ENCODE measurements at places on chromosomes 3 and 15. TPM values are rescaled to one million over a fixed set of nuclear protein-coding genes. Genes with fewer than 3 reads are reported as not detected.

The MORC1 gene
- not detected for total RNA-seq

The AMOTL2 gene
- total RNA-seq, result 141 TPM

The RFT1 gene
- 20.4 TPM for total RNA-seq

The CCDC51 gene
- 11.8 TPM for total RNA-seq

The HCN4 gene
- not detected for total RNA-seq

The IL1RAP gene
- 6.0 TPM for total RNA-seq

The LMOD3 gene
- not detected for total RNA-seq

The ACSBG1 gene
- total RNA-seq, result not detected

The SERPINI2 gene
- not detected for total RNA-seq

The HOMER2 gene
- 0.33 TPM for total RNA-seq

The PRR20G gene
- not detected for total RNA-seq

The LRRC34 gene
- total RNA-seq, result 3.8 TPM

The GABRA5 gene
- not detected for total RNA-seq

The ANP32A gene
- 74.1 TPM for total RNA-seq

The ILDR1 gene
- total RNA-seq, result not detected

The NLGN1 gene
- 11.4 TPM for total RNA-seq

The LRTM1 gene
- total RNA-seq, result not detected

The TERC gene
- 245 TPM for total RNA-seq

The EPB42 gene
- total RNA-seq, result not detected

The CCR5 gene
- total RNA-seq, result not detected

The CCR8 gene
- not detected for total RNA-seq

The GCNT3 gene
- not detected for total RNA-seq

The UBE3A gene
- 69.9 TPM for total RNA-seq

The C3orf85 gene
- total RNA-seq, result not detected

The PEAK1 gene
- 83.6 TPM for total RNA-seq

The SPATA12 gene
- 0.33 TPM for total RNA-seq

The ZNF80 gene
- total RNA-seq, result not detected

The GOLGA8Q gene
- total RNA-seq, result 0.48 TPM

The ZNF860 gene
- total RNA-seq, result 0.98 TPM

The RPS27L gene
- total RNA-seq, result 232 TPM

The DBR1 gene
- total RNA-seq, result 13.7 TPM

The OXTR gene
- total RNA-seq, result 0.65 TPM

The CKMT1A gene
- total RNA-seq, result not detected

The RBPMS2 gene
- total RNA-seq, result not detected

The LRIG1 gene
- total RNA-seq, result 39.2 TPM

The MRPS22 gene
- 66.9 TPM for total RNA-seq

The SCAANT1 gene
- total RNA-seq, result not detected

The GOLGA8M gene
- not detected for total RNA-seq

The SEMA3G gene
- 18.2 TPM for total RNA-seq

The ZMYND10 gene
- total RNA-seq, result 0.19 TPM

The TM6SF1 gene
- 26.3 TPM for total RNA-seq

The GRK7 gene
- total RNA-seq, result not detected

The DHFR2 gene
- 2.4 TPM for total RNA-seq

The C3orf49 gene
- not detected for total RNA-seq

The GYG1 gene
- 40.8 TPM for total RNA-seq

The KBTBD8 gene
- total RNA-seq, result 3.5 TPM

The PYGO1 gene
- 3.1 TPM for total RNA-seq

The SLC7A14 gene
- total RNA-seq, result 2.0 TPM

The LMCD1 gene
- 25.8 TPM for total RNA-seq
